Activated T-helper 1 cell treated with anti-CD3 and anti-CD28 coated beads, Interleukin-2, amount 50 U/mL, for 16 hours (primary cell): ENCODE measurements at places on chromosomes 11 and 22.

DNA sequence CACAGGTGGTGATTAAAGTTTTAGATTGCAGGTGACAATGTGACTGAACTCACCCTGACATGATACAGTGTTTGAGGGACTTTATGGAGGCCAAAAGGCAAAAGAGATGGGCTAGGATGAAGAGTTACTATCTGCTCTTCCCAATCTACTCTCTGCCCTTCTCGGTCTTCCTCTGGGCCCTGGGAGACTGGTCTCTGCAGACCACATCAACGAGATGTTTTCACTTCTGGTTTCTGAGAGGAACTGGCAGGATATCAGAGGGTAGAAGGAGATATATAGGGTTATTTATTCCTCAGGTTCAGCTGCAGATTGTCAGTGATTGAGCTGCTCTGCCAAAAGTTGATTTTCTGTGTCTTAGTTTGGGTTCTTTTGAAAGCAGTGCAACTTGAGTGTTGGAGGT lies 32.4 kb upstream of the CD44 start:
- no peak for DNase-seq

DNA sequence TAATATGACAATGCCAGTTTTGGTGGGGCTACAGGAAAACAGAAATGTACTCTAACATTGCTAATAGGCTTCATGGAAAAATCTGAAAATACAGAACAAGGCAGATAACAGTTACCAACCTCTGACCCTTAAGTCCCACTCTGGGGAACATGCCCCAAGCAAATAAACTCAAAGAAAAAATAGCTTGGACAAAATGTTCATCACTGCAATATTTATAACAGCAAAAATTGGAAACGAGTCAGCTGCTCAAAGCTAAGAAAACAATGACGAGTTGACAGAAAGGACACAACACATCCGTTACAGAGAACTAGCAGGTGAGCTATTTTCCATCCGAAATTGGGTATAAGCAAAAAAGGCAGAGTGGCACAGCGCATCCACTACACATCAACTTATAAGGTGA lies 70.5 kb downstream of the PACSIN2 start:
- DNase-seq = no peak

DNA sequence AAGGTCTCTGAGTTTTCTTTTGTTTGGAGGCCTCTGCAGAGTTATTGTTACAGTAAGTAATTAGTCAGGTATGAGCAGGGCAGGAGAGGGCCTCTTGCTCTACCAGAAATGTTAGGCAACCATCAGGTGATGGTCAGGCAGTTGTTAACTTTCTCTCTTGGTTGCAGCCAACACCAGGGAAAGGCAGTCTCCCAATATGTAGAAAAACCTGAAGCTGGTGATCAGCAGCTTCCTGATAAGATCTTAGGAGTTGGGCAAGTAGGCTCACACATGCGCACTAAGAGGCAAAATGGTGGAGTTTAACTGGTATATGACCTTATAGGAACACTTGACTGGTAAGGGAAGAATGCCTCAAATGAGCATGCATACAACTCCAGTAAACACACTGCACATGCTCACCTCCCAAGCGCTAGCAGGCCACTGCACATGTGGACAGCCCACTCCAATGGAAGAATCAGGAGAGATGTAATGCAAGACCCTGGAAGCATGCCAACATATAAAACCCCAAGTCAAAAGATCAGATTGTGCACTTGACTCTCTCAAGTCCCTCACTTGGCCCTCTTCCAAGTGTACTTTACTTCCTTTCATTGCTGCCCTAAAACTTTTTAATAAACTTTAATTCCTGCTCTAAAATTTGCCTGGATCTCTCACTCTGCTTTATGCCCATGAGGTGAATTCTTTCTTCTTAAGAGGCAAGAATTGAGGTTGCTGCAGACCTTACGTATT lies 23.7 kb upstream of the SLC35F2 start:
- DNase-seq = no peak

DNA sequence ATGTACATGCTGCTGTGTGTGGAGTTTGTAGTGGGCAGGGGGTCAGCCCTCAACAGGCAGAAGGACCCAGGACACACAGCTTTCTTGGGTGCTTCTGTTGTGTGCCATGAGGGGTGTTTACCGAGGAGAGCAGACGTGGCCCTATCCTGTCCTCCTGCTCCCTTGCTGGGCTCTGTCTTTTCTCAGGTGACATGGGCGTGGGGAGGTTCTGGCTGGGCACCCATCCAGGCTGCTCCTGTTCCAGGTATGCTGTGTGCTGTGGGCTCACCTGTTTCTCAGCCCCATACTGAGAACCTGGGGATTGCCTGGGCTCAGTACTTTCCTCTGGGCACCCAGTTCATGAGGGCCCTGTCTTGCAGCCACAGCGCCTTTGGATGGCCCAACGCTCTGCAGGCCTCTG lies 23.3 kb downstream of the MICALL1 start:
- no peak for DNase-seq

GRCh38 chr11:15807827-15808226 lies 548.5 kb downstream of the SOX6 start:
- DNase-seq = no peak

DNA sequence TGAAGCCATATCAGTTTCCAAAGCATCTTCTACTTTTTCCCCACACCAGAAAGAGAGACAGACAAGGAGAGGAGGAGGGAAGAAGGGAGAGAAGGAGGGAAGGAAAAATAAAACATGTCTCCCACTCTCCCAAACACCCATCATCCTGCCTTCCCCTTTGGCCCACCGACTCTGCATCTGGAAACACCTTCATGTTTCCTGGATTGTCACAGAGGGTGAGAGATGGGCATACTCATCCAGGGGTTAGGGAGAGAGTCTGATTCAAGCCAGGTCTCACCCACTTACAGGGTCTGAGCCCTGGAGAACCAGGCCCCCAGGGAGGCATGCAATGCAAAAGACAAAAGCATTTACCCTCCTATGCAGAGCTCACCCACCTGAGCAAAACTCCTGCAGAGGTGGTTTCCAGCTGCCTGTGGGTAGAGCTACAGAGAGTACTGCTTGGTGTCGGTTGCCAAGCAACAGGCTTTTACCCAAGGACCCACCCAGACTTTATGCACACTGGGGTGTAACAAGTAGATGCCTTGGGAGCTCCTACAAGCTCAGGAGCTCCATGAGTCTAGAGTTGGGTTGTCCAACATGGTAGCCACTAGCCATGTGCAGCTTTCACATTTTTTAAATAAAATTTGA lies 33.4 kb downstream of the MN1 start:
- DNase-seq = no peak

- DNase-seq = no peak
Observed at GRCh38 chr11:118908901-118909618, 16.7 kb downstream of the BCL9L start.

- DNase-seq = no peak
Observed at GRCh38 chr22:27617214-27617881, 184.2 kb downstream of the MN1 start.

GRCh38 chr11:71499546-71499945 lies 27.5 kb upstream of the KRTAP5-7 start:
- no peak for DNase-seq

- DNase-seq = no peak
Observed at GRCh38 chr11:125210066-125210465, 45.5 kb downstream of the PKNOX2 start.

GRCh38 chr11:34290926-34291325 lies 66.9 kb downstream of the ABTB2 start:
- no peak for DNase-seq

- no peak for DNase-seq
Observed at GRCh38 chr11:134040386-134041302, 28.2 kb upstream of the JAM3 start.

DNA sequence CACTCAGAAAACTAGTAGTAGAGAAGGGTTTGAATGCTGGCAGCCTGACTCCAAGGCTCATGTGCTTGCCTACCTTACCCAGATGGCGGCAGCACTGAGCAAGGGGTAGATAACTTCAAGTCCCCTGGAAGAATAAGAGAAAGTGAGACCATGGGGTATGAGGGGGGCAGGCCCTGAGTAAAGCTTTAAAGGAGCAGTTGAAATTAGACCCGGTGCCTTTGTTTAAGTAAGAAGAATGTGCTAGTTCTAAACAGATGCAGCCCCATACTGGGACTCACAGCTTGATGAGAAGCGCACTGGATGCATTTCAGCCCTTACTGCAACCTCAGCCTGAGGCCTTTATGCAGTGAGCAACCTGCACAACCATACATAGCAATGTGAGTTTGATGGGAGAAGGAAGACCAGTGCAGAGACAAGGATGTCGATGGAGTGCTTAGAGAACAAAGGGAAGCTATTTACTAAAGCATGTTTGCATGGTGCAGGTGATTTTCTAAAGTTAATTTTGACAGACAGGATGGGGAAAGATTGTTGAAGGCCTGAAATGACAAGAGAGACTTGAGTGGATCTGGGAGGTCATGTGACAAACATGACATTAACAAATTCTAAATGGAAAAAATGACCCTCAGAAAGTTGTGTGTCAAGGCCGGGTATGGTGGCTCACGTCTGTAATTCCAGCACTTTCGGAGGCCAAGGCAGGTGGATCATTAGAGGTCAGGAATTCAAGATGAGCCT lies 27.1 kb upstream of the TMA7B start:
- no peak for DNase-seq

- no peak for DNase-seq
Observed at GRCh38 chr22:36337365-36338130, 50.2 kb downstream of the MYH9 start.

DNA sequence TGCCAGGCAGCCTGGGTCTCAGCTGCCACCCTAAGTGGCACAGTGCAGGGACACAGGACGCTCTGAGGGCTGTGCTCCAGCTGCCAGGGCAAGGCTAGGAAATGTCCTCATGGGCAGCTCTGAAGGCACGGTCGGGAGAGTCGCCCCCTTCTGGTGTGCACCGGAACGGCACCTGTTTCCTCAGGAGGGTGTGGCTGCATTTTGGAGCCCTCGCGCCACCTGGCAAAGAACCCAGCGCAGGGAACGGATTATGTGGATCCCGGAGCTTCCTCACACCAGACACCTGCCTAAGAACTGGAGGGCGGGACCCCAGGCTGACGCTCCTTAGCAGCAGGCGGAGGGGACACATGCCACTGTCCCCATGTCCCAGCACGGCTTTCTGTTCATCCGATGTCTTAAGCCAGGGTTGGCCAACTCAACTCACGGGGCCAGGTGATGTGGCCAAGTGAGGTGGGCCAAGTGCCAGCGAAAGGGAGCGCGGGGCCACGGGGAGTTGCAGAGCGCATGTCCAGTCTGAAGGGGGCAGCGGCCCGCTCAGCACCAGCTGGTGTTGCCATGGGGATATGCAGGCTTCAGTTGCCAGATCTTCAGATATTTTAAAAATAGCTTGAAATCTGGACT lies 5.1 kb upstream of the SLC22A8 start:
- DNase-seq = no peak

DNA sequence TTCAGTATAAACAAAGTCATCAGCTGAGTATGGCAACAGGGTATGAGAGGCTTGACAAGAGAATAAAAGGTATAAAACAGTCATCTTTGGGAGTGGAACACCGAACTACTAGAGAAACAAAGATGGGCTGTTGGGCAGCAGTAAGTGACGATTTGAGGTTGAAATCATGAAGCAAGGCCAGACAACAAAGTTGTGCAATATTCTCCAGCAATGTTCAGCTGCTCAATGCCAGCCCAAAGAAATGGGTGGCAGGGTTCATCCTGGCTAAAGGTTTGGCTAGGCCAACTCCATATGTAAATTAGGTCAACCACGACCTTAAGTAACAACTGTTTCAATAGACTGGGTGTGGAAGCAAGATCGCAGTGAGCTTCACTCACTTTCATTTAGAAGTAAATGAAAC lies 6.2 kb downstream of the APIP start:
- no peak for DNase-seq

DNA sequence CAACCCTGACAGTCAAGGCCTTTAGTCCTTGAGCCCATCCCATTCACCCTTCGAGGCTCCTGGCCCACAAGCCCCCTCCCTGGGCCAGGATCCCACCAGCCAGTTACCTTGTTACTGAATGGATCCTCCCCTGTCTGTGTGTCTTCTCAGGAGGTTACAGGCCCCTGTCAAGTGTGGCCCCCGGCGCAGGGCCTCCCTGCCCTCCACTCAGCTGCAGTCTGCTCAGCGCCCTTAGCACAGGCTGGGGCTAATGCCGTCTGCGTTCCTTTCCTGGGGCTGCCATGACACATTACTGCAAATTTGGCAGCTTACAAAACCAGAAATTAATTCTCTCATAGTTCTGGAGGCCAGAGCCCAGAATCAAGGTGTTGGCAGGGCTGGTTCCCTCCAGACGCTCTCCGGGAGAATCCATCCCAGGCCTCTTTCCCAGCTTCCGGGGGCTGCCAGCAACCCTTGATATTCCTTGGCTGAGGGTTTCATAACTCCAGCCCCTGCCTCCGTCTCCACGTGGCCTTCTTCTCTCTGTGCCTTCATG lies 9.4 kb upstream of the SYT12 start:
- no peak for DNase-seq

GRCh38 chr11:123517559-123518364 lies 87.7 kb downstream of the GRAMD1B start:
- no peak for DNase-seq

- DNase-seq = no peak
Observed at GRCh38 chr11:124493016-124493655, 47.6 kb upstream of the OR8B8 start.

- DNase-seq = no peak
Observed at GRCh38 chr11:38530226-38530625, 1932.2 kb upstream of the RAG2 start.

- DNase-seq = no peak
Observed at GRCh38 chr11:13880634-13881033, 81.9 kb upstream of the SPON1 start.

GRCh38 chr11:125494974-125495725 lies 915 bp downstream of the FEZ1 start:
- DNase-seq = no peak

DNA sequence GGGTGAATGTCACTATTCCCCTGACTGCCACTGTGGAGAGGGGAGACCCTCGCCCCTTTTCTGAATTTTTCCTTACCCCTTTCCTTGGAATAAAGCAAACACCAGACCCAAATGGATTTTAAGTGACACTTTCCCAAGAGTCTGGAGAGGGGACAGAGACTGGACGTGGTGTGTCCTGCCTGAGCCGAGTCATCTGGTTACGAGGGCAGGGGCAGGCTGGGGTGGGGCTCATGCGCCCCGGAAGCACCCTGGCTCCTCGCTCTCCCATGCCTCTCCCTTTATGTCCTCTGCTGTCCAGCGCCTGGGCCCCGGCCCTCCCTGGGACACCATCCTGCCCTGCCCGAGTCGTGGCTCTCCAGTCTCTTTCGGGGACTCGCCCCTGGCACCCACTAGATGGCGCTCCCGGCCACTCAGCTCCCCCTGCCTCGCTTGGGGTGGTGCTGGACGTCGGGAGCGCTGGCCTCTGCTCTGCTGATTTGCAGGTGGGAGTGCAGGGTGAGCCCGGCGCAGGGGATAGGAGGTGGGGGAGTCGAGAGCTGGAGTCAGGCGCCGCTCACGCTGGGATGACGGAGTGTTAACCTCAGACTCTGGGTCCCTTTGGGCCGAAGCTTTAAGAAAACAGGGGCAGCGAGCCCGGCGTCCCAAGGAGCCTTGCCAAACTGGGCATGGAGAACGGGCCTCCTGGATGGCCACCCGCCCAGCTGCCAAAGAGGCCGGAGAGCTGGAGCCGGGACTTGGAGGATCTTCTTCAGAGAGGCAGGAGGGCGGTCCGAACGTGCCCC lies 89.8 kb downstream of the RPS6KA4 start:
- DNase-seq = peak; percentile 55
